ENCODE measurements at places on chromosomes 7 and 10.

GRCh38 chr7:122595885-122596284 lies 103.0 kb downstream of the RNF133 start:
- DNase-seq = no peak

DNA sequence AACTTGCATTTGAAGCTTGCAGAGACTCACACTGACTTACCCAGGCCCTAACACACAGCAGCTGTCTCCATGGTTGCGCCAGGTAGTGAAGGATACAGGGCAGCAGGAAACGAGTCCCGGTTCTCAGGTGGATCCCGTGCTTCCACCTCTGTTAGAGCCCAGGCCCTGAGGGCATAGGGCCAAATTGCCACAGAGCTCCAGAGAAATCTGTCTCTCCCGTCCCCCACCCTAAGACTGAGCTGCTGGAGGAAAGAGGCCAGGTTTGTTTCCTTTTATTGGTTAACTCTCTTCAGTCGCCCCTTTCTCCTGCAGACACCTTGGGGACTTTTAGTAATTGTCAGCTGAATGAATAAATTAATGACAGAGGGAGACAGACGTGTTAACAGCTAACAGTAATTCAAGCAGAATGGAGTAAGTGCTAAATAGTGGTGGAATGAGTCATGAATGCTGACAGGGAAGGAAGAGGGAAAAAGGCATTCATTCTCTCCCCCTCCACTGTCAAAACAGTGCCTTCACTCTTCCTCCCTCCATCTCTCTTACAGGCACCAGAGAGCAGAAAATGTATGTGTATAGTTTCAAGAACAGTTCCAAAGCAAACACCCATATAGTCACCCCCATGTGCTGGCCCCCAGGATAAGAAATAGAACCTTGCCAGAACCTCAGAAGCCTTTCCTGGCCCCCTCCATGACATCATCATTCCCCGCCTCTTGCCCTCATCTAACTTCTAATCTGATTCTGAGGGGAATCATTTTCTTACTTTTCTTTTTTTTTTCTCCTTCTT lies 16.8 kb upstream of the DLG5 start:
- no peak for DNase-seq

DNA sequence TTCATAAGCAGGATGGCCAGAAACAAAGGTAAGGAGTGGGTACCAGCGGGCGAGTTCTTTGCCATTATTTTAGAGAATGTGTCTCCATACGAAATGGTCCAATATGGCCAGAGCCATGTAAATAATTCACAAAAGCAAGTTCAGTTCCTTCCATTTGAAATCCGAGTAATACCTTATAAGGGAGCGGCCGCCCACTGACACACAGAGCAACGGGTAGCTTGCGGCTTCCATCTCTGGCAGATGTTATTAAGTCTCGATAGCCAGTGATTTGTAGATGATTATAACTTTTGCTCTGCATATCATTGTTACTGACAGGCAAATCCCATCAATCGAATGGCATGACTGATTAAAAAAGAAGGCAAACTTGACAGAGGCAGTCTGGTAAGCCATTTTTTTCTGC lies 63.2 kb downstream of the GFRA1 start:
- DNase-seq = no peak

DNA sequence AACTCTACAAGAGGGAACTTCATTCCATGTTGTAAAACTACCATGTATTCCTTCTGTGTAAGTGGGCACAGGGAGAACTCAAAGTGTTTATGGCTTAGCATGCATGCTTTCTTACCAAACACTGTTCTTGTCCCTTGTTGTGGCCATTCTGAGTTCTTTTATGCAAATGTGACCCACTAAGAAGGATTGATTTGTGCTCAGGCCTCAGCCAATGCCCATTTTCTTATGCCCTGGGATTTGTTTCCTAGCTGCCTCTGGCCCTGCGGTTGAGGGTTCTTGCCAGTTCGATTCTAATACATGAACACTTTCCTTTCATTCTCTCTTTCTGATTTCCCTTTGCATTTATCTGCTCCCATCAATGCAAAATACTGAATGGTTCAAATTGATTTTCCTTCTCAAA lies 316.7 kb downstream of the NRG3 start:
- no peak for DNase-seq

DNA sequence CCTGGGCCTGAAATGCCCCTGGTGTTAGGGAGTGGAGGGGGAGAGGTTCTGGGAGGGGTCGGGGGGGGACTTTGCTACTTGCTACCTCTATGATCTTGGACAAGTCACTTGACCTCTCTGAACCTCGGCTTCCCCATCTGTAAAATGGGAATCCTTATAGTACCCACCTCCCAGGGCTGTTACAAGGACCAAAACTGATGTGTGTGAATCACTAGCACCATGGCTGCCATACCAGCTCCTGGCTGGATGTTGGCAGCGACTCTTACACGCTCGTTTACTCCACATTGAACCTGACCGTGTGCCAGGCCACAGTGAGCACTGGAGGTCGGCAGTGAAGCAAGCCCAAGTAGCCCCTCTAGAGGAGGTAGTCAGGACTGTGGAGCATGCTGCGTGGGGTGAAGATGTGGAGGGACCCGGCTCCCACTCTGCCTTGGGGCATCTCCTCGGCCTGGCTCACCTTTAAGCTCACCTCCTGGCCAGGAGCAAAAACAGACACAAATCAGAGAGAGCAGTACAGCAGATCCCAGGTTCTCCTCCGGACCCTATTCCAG lies 28.9 kb downstream of the PPIF start:
- DNase-seq = no peak

DNA sequence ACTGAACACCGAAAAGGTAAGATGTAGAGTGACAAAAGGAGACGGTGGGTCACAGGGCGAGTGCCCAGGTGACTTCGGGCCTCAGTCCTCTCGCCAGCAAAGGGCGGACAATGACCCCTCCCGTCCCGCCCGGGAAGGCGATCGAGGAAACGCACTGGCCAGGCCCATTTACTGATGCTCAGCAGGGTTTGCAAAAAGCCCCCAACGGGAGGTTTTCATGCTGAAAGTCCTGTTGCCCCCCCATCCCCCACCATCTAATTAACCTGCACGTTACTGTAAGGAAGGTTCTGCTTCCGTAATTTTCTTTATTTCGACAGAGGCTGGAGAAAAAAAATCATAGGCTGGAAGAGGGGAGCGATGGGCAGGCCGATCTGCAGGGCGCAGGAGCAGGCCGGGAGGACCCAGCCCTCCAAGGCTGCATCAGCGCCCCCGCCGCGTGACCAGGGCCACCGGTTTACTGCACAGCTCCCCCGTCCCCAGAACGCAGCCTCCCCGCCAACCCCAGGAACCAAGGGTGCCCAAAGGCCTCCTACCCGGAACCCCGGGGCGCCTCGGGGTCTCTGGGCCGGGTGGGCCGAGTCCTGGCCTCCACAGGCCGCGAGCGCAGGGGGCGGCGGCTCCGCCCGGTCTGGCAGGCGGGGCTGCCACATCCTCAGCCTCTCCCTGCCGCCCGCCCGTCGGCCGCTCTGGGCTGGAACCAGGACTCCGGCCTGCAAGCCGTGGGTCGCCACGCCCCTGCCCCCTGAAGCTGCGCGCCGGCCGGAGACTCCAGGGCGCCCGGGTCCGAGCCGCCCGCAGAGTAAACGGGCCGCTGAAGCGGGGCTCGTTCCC lies 613 bp downstream of the OAT start:
- no peak for DNase-seq

- DNase-seq = no peak
Measured at GRCh38 chr10:69265521-69265920, 12.8 kb upstream of the HK1 start.

DNA sequence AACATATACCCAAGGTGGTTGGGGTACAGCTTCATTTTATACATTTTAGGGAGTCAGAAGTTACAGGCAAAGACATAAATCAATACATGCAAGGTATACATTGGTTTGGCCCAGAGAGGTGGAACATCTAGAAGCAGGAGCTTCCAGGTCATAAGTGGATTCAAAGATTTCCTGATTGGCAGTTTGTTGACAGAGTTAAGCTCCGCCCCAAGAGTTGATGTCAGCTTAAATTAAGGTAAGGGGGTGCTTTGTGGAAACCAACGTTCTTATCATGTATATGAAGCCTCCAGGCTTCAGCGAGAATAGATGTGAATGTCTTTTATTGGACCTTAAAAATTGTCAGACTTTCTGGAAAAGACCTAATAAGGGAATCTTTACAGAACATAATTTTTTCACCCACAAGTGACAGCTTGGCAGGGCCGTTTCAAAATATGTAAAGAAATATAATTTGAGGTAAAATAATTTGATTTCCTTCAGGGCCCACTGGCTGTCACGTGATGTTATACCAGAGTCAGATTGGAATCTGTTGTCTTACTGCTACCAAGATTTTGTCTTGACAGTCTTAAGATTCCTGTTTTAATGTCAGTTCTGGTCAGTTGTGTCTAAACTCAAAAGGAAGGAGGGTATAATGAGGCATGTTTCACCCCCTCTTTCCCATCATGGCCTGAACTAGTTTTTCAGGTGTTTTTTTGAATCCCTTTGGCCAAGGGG lies 6.3 kb upstream of the PANK1 start:
- no peak for DNase-seq

GRCh38 chr7:45690762-45691150 lies 116.6 kb downstream of the ADCY1 start:
- DNase-seq = no peak

- no peak for DNase-seq
Measured at GRCh38 chr7:131112431-131112830, 215.2 kb upstream of the MKLN1 start.

DNA sequence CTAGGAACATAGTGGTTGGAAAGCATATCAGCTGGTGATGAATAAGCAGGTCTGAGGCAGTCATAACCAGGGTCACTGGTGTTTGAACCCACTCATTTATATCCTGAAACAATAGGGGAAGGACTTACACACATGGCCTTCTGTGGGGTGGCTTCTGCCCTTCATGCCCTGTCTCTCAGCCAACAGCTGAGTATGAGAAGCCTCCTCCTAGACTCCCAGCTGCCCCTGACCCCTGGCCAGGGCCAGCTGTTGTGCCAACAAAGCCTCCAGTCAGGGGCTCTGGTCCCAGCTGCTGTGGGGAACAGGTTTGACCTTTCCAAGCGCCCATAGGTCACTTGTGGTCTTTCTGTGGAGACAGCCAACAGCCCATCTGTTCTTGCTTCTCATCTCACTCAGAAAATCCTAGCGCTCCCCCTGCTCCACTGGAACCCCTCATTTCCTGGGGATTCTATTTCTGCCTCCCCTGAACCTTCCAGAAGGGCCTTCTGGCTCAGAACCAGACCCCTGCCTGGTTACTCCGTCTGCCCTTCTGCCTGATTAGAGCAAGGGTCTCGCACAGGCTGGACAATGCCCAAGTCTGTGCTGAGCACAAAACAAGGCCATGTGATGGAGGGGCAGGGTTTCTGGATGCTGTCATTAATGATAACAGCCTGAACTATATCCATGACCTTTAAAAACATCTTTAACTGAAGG lies 9.7 kb upstream of the PURB start:
- DNase-seq = no peak

GRCh38 chr10:85458324-85458723 lies 908.3 kb downstream of the GRID1 start:
- no peak for DNase-seq

DNA sequence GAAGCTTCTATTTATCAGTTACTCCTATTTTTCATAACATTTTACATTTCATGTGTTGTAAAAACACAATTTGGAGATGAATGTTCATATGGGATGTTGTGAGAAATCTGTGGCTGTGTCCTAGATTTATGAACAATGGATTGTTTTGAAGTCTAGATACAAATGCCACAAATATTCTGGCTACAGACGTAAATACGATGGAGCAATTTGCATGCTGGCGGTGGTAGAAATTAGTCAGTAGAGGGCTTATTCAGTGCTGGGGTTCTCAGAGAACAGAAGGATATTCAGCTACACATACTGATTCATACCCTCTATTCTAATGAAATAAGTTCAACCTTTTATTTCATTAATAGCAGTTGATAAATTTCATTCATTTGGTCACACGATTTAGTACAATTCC lies 48.8 kb downstream of the PLPP4 start:
- DNase-seq = no peak

DNA sequence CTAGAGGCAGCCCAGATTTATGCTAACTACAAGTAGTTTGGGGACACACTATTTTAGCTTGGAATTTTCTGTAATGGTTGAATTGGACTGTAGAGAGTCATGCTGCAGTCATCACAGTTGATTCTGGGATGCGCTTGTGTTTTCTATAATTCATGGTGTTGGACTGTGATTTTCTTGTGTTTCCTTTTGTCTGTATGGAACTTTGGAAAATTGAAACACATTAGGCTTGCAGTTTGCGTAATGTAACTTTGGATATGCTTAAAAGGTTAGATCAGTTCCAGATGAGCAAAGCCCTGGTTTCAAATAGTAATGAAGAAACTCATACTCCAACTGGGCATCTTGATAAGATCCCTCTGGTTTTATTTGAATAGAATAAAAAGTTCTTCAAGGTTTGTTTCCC lies 502.2 kb downstream of the ARL4A start:
- DNase-seq = no peak

GRCh38 chr7:69173846-69174245 lies 424.4 kb upstream of the AUTS2 start:
- no peak for DNase-seq

- DNase-seq = no peak
Measured at GRCh38 chr7:18086165-18087025, 58.7 kb upstream of the PRPS1L1 start.

- DNase-seq = no peak
Measured at GRCh38 chr10:48429309-48429708, 122.8 kb downstream of the MAPK8 start.

DNA sequence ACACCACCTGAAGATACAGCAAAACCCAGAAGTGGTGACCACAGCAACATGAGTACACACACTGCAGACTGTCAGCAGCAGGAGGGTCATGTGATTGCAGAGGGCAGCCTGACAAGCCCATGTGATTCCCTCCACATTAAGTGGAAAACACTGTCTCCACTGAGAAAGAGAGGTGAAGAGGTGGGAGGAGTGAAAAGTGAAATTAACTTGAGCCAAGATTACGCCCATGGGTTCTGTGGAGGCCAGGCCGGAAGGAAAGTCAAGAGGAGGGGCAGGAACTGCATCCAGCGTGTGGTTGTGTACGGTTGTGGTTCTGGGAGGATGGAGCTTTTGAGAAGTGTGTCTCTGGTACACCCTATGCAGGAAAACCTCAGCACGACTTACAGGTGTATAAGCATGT lies 138.5 kb downstream of the PLXNA4 start:
- DNase-seq = no peak

- DNase-seq = no peak
Measured at GRCh38 chr10:55224007-55224781, 423.2 kb upstream of the PCDH15 start.

- DNase-seq = no peak
Measured at GRCh38 chr7:137305901-137306621, 37.5 kb downstream of the PTN start.

GRCh38 chr7:98464558-98464940 lies 63.7 kb upstream of the BAIAP2L1 start:
- no peak for DNase-seq

GRCh38 chr10:73444457-73444856 lies 11.1 kb upstream of the MSS51 start:
- no peak for DNase-seq

- no peak for DNase-seq
Measured at GRCh38 chr10:33412653-33413361, 78.3 kb upstream of the NRP1 start.

Data from CMK (cell line).